D721Med (cell line): ENCODE measurements at places on chromosomes 5 and 9.

DNA sequence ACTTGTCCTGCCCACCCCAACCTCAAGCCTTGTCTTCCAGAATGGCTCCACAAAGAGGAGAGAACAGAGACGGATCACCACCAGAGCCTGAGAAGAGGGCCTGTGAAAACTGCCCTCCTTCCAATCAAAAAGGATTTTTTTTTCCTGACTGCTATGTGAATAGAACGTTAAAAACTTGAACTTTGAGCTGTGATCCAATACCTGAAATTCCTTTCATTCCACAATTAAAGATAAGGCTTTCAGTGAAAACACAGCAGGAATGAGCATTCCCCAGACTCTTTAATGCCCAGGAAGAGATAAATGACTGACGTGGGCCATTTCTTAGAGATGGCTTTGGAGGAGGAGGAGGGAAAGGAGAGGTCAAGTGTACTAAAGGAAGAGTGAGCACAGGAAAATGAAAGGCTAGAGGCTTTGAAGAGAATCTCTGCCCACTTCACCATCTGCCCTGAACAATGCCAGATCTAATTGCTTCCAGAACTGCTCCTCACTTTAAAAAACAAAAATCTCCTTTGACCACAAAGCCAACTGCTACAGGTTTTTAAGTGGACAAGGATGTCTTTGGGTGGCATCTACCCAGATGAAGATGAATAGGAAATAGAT lies 177.9 kb upstream of the MAP3K1 start:
- DNase-seq: no peak

- DNase-seq: no peak
These were observed 527.8 kb downstream of the MTRR start for GRCh38 chr5:8396756-8397155.

DNA sequence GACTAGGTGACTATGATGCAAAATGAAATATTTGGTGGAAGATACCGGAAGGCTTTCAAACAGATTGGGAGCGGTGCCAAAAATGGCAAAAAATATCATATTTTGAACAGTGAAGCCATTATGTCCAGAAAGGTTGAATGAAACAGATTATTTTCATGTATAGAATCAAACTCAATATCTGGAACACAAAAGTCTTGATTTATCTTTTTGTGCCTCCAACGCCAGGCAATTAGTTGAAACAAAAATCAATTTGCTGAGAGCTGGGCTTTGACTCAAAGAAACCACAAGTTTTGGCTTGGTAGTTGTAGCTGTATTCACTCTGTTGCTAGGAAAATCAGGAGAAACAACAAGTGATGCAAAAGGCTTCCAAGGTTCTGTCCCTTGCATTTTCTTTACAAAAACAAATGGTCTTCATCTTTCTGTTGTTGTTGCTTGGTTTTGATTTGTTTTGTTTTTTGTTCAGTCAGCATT lies 421.7 kb upstream of the TYRP1 start:
- DNase-seq: no peak

DNA sequence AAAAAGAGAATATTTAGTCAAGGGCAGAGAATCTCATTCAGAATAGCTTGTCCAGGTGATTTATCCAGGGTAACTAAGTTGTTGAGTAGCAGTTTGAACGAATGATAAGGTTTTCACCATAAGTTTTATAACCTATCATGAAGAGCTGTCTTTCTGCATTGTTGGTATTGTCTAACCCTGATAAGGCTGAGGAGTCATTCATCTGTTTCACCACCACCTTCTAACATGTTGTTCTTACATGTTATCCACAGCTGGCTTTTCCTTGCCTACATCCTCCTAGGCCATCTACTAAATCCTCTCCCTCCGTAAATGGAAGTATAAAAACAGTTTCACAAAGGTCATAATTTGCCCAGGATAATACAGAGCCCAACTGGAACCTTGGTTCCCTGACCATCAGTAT lies 24.1 kb downstream of the ZNF462 start:
- DNase-seq: no peak

DNA sequence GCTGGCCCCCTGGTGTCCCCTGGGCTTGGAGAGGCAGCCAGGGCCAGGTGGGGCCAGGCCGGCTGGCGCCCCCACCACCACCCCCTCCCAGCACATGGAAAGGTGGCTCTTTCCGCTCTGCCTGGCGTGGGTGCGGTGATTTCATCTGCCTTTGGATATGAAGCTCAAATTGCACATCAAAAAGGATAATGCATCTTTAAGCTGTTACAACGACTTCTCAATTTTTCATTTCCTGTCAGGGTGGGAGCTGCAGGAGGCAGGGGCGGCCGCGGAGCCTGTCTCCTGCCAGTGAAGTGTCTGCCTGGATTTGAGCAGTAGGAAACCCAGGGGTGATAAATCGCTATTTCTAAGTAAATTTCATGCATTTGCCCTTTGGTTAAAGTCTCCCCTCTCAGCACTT lies 169.2 kb upstream of the MVB12B start:
- DNase-seq: no peak
